ENCODE measurements at places on chromosomes 5 and 9.

DNA sequence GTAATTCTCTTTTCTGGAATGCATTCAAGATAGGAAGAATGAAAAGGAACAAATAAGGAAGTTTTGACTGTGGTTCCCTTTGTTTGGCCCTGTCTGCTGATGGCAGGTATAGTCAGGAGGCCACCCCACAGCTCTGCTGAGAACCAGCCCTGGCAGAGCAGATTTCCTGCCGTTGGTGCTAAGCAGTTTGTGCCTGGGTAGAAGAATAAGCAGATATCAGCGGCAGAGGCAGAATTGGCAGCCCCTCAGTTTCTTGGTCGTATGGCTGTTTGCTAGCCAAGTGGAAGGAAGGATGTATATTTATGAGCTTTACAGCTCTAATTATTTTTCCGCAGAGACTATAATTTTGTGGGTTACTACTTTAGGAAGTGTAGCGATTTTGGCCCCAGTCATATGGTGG, 310.2 kb upstream of the RFX3 start:
- no peaks in the 10 kb centered on the region for H3K27me3 ChIP-seq
- no peaks in the 10 kb centered on the region for H3K36me3 ChIP-seq
- no peak for DNase-seq
- H3K4me1 ChIP-seq = no peaks in the 10 kb centered on the region

- no peaks in the 10 kb centered on the region for H3K4me1 ChIP-seq
- H3K4me3 ChIP-seq = no peak overlapping the region
- no peak overlapping the region for H3K27ac ChIP-seq
- no peak for DNase-seq
These were observed 152.3 kb downstream of the KDM4C start for GRCh38 chr9:6910032-6910431.

DNA sequence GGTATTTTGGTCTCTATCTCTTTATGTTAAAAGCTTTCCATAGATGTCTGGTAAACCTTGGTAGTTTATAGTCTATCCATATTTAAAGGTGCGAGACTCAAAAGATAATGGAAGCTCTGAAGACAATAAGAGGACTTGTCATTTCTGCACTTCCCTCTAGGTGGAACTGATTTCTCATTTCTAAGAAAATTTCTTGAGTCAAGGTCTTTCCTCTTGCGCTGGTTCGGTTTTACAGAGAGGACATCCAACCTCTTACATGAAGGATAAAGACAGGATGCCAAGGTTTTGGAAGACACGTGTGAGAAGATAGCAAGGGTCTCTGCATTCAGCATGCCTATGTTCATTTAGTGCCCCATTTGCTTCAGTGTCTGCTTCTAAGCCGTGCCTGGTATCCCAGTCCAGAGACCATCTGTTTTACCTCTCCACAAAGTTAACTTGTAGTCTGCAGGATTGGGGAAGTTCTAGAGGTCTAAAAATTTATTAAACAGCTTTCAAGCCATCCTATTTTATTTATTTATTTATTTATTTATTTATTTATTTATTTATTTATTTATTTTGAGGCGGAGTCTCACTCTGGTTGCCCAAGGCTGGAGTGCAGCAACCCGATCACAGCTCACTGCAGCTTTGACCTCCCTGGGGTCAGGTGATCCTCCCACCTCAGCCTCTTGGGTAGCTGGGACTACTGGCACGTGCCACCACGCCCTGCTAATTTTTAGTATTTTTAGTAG, 41.6 kb downstream of the KIAA1191 start:
- peak; percentile 23 for DNase-seq
- no peak overlapping the region for H3K27ac ChIP-seq
- no peaks in the 10 kb centered on the region for H3K36me3 ChIP-seq
- H3K4me1 ChIP-seq = no peaks in the 10 kb centered on the region

DNA sequence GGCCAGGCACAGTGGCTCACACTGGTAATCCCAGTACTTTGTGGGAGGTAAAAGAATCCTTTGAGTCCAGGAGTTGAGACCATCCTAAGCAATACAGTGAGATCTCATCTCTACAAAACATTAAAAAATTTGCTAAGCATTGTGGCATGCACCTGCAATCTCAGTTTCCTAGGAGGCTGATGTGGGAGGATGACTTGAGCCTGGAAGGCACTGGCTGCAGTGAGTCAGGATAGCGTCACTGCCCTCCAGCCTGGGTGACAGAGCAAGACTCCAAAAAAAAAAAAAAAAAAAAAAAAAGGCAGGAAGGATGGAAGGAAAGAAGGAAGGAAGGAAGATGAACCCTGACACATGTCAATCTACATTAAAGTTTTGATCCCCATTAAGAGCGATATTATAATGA, 1452.2 kb upstream of the ACO1 start:
- H3K36me3 ChIP-seq = no peaks in the 10 kb centered on the region
- no peaks in the 10 kb centered on the region for H3K27me3 ChIP-seq
- DNase-seq = no peak
- H3K4me1 ChIP-seq = no peaks in the 10 kb centered on the region
- H3K27ac ChIP-seq = no peak overlapping the region

- H3K36me3 ChIP-seq = no peaks in the 10 kb centered on the region
- no peaks in the 10 kb centered on the region for H3K27me3 ChIP-seq
- no peaks in the 10 kb centered on the region for H3K4me1 ChIP-seq
- no peak overlapping the region for H3K4me3 ChIP-seq
These were observed 35.4 kb upstream of the GDNF start for GRCh38 chr5:37875051-37875787.

- H3K27ac ChIP-seq = no peak overlapping the region
- H3K4me3 ChIP-seq = no peak overlapping the region
- H3K36me3 ChIP-seq = no peaks in the 10 kb centered on the region
- DNase-seq = no peak
- H3K27me3 ChIP-seq = no peaks in the 10 kb centered on the region
These were observed 92.6 kb upstream of the TRIM32 start for GRCh38 chr9:116594547-116594946.

DNA sequence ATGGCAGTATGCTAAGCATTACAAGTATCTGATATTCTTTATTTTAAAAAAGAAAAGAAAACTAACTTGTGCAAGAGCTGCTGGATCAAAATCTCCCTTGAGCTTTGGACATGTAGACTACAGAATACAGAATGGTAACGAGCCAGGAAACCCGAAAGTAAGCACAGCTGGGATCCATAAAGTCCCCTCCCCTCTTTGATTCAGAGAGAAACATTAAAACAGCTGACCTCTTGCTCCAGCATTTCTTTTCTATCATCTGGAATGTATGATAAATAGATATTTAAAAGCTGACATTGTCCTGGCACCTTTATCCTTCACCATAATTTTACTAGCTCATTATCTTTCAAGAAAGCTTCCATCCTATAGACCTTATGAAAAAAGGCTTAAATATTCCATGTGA, 28.2 kb upstream of the LPAR1 start:
- no peaks in the 10 kb centered on the region for H3K4me1 ChIP-seq
- H3K27ac ChIP-seq = no peak overlapping the region
- DNase-seq = no peak
- H3K4me3 ChIP-seq = no peak overlapping the region
- H3K36me3 ChIP-seq = no peaks in the 10 kb centered on the region

DNA sequence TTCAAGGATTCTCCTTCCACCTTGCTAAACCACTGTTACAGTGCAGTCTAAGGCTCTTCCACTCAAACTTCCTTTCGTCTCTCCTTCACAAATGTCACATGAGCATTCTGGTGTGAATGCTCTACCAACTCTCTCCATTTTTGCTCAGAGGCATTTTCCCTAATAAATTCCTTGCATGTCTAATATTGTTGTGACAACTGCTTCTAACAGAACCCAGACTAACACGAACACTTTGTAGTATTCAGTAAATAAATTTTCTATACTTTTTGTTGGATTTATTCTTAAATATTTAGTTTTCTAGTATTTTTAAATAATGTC, 24.0 kb downstream of the RAPGEF6 start:
- H3K36me3 ChIP-seq = no peaks in the 10 kb centered on the region
- H3K27me3 ChIP-seq = no peaks in the 10 kb centered on the region
- H3K4me3 ChIP-seq = no peak overlapping the region
- no peak for DNase-seq

DNA sequence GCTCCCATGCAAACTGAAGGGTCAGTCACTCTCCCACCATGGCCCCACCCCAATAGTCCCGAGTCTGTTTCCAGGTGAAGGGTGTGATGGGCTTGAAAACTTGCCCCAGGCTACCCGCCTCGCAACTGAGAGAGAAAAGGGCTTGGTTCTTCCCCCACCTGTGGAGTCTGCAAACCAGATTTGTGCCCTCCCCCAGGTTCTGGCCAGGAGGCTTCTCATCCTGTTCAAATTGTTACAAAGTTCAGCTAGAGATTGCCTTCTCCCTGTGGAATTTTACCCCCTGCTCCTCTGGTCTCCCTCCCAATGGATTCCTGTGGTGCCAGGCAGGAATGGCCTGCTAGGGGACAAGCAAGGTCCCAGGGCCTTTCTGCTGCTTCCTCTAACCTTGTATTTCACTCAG, 93.1 kb upstream of the ACO1 start:
- no peaks in the 10 kb centered on the region for H3K4me1 ChIP-seq
- H3K27ac ChIP-seq = no peak overlapping the region
- H3K27me3 ChIP-seq = no peaks in the 10 kb centered on the region
- peak; percentile 13 for DNase-seq

- H3K4me3 ChIP-seq = no peak overlapping the region
- H3K27ac ChIP-seq = no peak overlapping the region
- H3K36me3 ChIP-seq = no peaks in the 10 kb centered on the region
- H3K27me3 ChIP-seq = no peaks in the 10 kb centered on the region
These were observed 60.0 kb downstream of the ABHD17B start for GRCh38 chr9:71850996-71851395.

DNA sequence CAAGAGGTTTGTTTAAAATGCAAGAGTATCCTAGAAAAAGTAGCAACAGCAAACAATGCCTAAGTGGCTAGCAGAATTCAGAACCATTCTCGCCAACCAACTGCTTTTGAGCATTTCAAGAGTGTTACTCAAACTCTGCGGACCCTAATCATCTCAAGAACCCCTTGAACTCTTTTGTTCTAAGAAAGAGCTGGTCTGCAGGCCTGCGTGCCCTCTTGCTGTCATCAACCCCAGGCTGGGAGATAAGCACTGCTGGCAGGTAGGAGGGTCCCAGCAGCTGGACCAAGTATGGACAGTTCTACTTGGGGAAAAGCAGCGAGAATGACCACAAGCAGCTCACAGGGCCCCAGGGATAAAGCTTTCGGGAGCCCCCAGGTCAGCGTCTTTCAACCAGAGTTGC, 38.3 kb downstream of the MYO10 start:
- H3K27me3 ChIP-seq = no peaks in the 10 kb centered on the region
- peaks cover 37% of the 10 kb centered on the region for H3K4me1 ChIP-seq
- no peaks in the 10 kb centered on the region for H3K36me3 ChIP-seq
- no peak overlapping the region for H3K27ac ChIP-seq
- H3K4me3 ChIP-seq = no peak overlapping the region

DNA sequence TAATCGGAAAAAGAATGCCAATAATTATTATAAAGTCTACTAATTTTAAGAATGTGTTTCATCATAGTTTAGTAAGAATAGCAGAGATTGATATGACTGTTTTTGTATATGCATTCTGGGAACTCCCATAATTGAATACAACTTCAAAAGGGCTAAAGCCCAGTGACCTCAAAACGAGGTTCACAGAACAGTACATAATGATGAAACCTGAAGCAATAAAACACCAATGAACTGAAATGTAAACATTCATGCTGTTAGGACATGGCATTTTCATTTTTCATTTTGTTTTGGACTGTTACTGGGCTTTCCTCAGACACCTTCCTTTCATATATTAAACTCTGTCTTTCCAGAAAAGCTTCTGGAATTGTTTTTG, 684 bp upstream of the JMY start:
- no peaks in the 10 kb centered on the region for H3K27me3 ChIP-seq
- no peak overlapping the region for H3K27ac ChIP-seq
- H3K4me1 ChIP-seq = no peaks in the 10 kb centered on the region
- H3K4me3 ChIP-seq = peak overlapping the region; percentile 55

DNA sequence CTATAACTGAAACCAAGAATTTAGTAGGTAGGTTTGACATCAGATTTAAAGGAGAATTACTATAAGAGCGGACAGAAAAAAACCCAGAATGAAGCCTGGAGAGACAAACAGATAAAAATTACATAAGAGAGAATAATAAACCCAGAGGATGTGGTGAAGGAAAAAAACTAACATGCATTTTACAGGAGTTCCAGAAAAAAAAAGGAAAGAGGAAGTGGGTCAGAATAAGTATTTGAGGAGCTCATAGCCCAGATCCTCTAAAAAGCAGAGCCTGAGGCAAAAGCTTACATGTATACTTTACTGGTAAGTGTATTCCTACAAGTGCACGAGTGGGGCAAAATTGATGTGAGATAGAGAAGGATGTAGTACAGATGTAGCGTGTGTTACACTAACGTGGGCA, 43.1 kb upstream of the NAA35 start:
- DNase-seq = no peak
- H3K27me3 ChIP-seq = no peaks in the 10 kb centered on the region
- H3K27ac ChIP-seq = no peak overlapping the region
- H3K36me3 ChIP-seq = no peaks in the 10 kb centered on the region

DNA sequence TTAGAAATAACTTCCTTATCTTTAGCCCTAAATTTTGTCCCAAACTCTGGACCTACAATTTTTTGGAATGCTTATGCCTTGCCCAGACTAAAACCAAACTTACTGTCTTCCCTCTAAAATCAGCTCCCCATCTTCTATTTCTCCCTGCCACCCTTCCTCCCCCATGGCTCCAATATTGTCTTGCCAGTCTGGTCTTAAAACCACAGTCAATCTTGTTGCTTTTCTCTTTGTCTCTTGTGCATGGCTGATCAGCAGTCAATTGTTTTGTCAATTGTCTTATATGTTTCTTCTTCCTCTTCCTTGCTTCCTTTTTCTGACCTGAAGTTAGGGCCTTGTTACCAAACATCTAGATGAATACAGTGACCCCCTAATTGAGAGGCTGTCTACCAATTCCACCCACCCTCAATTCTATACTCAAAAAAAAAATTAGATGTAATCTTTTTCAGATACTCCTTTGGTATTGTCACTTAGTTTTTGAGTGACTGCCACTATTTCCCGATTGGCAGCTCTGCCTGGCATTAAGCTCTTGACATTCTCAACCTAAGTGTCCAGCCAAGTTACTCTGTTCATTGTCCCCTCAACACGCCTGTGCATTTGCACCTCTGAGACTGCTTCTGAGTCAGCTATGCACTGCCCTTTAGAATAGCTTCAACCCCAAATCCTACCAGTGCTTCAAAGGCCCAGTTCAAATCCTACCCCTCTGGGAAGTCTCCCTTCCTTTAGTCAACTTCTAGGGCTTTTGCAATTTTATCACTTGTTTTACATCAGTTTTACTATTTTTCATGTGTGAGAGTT, 2.5 kb downstream of the PDCD1LG2 start:
- no peaks in the 10 kb centered on the region for H3K36me3 ChIP-seq

GRCh38 chr5:61207884-61208283, 45.6 kb upstream of the SMIM15 start:
- no peaks in the 10 kb centered on the region for H3K27me3 ChIP-seq
- H3K27ac ChIP-seq = no peak overlapping the region
- H3K4me3 ChIP-seq = no peak overlapping the region
- H3K36me3 ChIP-seq = no peaks in the 10 kb centered on the region
- no peaks in the 10 kb centered on the region for H3K4me1 ChIP-seq
- no peak for DNase-seq

GRCh38 chr5:73514418-73514817, 16.2 kb downstream of the BTF3 start:
- no peaks in the 10 kb centered on the region for H3K36me3 ChIP-seq
- no peaks in the 10 kb centered on the region for H3K4me1 ChIP-seq
- no peak for DNase-seq
- H3K4me3 ChIP-seq = no peak overlapping the region
- no peak overlapping the region for H3K27ac ChIP-seq

Data from mesendoderm (in vitro differentiated cells).